Fibroblast of the aortic adventitia (primary cell): ENCODE measurements at places on chromosomes 4 and X.

DNA sequence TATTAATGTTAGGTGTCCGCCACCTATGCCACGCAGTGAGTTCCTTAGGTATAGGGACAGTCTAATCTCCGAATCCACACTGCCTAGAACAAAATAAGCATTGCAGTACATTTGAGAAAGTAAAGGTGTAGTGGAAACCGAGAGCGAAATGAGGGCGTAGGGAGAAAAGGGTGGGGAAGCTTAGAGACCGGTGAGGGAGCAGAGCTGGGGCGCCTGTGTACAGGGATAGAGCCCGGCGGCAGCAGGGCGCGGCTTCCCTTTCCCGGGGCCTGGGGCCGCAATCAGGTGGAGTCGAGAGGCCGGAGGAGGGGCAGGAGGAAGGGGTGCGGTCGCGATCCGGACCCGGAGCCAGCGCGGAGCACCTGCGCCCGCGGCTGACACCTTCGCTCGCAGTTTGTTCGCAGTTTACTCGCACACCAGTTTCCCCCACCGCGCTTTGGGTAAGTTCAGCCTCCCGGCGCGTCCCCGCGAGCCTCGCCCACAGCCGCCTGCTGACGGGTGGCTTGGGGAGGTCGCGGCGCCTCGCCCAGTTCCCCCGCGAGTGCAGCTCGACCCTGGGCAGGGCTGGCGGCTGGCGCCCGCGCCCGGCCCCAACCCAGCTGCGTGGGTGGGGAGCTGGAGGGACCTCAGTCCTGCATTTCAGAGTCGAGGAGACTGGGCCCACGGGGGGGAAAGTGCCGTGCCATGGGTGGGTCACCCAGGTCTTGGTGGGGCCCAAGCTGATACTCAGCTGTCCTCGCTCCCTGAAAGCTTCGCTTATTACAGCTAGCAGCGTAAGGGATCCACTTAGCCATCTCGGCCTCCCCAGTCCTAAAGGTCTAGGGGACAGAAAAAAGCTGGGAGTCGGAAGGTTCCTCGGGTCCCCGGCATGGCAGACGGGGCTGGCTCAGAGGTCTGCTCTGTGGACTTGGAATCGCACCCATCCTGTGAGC, at the start of gene ANXA3:
TSS of gene ANXA3 (plus strand) at position 351 of the 932 bp plus-strand sequence. CDS start 2,704 bp downstream, outside the sequence.
- no peak for DNase-seq

DNA sequence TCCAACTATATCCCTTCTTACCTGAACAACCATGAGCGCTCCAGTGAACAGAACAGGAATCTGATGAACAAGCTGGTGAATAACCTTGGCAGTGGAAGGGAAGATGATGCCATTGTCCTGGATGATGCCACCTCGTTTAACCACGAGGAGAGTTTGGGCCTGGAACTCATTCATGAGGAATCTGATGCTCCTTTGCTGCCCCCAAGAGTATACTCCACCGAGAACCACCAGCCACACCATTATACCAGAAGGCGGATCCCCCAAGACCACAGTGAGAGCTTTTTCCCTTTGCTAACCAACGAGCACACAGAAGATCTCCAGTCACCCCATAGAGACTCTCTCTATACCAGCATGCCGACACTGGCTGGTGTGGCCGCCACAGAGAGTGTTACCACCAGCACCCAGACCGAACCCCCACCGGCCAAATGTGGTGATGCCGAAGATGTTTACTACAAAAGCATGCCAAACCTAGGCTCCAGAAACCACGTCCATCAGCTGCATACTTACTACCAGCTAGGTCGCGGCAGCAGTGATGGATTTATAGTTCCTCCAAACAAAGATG, 870.2 kb downstream of the ADGRL3 start:
- DNase-seq, result no peak

DNA sequence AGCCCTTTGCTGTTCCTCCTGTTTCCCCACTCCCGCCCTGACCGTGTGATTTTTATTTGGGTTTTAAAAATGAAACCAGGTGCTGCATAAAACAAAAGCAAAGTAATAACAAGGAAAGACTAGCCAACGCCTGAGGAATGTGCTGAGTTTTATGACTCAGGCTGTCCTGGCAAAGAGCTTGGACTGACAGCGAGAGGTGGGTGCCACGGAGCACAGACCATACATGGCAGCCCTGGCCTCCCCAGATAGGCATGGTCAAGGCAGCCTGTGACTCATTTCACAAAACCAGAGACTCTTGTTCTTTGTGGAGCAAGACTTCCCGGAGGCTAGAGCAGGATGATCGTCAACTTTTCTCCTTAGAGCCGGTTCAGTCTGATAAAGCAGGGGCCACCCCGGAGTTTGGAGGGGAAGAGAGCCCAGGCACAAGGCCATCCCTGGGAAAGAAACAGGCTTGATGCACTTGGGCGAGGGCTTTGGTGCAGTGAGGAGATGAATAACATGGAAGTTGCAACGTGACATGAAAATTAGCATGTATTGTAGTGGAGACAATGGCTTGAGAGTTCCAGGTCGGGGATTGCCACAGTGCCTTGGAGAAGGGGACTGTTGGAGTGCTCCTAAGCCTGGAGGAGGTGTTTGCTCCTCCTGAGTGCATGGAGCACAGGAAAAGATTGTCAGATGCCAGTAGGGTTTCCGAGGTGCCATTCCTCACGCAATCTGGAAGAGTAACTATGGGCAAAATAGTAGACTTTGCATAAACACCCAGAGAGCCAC, 54.8 kb downstream of the C4orf51 start:
- DNase-seq, result peak; percentile 99

DNA sequence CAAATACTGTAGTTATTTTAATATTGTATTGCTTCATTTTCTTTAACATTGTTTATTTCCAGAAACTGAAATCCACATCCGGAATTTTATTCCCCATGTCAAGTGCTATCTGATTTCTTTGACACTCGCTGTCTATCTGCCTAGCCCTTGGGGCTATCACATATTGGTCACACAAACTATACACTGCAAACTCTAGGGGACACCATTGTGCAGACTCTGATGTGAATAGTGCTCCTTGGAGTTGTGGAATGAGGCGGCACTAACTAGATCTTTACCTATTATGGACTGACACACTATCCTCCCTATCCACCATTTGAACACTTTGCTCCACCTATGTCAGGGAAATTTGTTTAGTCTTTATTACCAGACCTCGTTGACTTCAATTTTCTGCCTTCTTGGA, 534.5 kb downstream of the GLUD2 start:
- no peak for DNase-seq

GRCh38 chr4:27048429-27049238, 188.0 kb downstream of the STIM2 start:
- DNase-seq, result peak; percentile 58

GRCh38 chr4:126409746-126410145, 1095.0 kb downstream of the FAT4 start:
- DNase-seq, result no peak
